ENCODE measurements at places on chromosomes 5 and 9.

GRCh38 chr5:9972059-9972458 lies 277.6 kb downstream of the ATPSCKMT start:
- no peak for DNase-seq

- no peak for DNase-seq
These were observed 22.9 kb upstream of the PPIC start for GRCh38 chr5:123059455-123059854.

DNA sequence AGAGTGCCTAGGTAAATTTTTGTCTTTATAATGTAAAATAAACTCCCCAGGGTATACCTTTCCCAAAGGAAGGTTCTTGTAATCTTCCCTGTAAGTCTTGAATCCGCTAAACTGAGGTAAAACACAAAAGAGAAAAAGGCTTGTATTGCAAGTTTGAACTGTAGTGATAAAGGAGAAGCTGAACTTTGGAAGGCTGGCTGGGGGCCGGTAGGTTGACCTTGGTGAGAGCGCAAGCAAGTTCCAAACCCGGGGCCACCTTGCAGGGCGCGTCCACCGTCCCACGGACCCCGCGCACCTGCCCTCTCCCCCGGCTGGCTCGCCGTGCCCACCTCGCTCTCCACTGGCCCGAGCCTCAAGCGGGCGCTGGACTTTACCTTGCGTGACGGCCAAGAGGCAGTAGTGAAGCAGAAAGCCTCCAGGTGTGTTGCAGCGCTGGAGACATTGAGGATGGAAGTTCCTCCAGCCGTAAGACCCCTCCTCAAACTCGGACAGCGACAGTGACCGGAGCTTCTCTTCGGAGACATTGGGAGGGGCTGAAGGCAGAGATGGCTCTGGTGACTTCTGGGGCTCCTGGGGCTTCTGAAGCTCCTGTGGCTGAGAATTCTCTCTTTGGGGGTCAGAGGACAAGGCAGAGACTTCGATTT lies 428 bp downstream of the SLCO4C1 start:
- DNase-seq, result no peak

- no peak for DNase-seq
These were observed 53.5 kb downstream of the FBXO38 start for GRCh38 chr5:148437249-148437648.

DNA sequence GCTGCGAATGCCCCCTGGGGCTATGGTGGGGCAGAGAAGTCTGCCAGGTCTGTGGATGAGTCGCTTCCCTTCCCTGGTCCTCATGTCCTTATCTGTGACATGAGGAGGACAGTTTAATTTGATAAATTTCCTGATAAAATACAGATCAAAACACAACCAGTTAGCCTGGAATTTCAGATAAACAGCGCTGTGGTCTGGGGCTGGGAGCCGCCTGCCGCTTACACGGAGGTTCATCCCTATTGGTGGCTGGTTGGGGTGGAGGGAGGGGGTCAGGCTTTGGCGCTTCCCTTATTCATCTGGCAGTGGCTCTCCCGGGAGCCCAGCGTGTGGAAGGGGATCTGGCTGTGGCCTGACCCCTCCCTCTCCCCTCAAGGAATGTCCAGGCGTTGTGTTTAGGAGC lies 17.9 kb downstream of the CRB2 start:
- no peak for DNase-seq

DNA sequence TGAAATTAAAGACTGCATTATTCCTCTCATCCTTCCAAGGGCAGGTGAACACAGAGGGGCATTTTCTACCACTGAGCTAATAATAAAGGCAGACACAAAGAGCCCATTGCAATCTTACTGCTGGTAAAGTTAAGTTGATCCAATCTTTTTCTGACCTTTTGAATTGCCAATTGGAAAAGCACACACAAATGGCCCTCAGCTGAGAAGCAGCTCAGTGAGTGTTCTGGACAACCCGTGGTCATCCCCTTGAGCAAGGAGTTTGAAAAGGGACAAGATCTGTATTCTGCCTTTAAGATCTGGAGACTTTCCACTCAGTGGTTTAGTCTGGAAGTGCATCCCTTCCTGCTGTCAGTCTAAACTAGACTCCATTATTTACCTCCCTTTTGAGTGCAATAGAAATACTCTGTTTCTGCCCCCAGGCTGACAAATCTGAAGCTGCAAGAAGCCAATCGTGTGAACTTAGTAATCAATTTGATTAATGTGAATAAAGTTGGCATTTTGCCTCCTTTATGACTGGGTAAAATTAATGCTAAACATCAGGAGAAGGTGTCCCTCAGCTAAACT lies 835.7 kb downstream of the MAT2B start:
- DNase-seq, result no peak

- DNase-seq, result no peak
These were observed 13.7 kb downstream of the MLLT3 start for GRCh38 chr9:20608582-20608981.

DNA sequence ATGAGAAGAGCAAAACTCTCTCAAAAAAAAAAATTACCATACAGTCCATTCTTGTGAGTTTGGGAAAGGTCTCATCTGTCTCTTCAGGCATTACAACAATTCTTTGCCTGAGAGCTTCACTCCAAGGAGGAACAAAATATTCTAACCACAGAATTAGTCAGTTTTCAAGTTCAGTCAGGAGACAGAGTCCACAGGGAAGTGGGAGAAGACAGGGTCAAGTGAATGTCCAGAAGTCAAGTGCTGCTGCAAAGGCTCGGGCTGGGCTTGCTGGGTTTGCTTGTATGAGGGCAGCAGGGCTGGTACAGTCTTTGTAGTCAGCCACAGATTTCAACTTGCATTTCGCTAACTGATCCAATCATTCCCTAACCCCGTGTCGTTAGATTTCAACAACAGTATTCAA lies 17.6 kb upstream of the HEXB start:
- DNase-seq, result no peak

- peak; percentile 73 for DNase-seq
These were observed at the start of gene TMEFF1 for GRCh38 chr9:100472788-100473275. TSS of gene TMEFF1 (plus strand) at chr9:100473149. CDS start at chr9:100473545, 396 bp downstream.

GRCh38 chr5:139065306-139065705 lies 132.9 kb downstream of the SIL1 start:
- no peak for DNase-seq

GRCh38 chr9:22107202-22108045 lies 98.3 kb upstream of the CDKN2B start:
- DNase-seq, result no peak

DNA sequence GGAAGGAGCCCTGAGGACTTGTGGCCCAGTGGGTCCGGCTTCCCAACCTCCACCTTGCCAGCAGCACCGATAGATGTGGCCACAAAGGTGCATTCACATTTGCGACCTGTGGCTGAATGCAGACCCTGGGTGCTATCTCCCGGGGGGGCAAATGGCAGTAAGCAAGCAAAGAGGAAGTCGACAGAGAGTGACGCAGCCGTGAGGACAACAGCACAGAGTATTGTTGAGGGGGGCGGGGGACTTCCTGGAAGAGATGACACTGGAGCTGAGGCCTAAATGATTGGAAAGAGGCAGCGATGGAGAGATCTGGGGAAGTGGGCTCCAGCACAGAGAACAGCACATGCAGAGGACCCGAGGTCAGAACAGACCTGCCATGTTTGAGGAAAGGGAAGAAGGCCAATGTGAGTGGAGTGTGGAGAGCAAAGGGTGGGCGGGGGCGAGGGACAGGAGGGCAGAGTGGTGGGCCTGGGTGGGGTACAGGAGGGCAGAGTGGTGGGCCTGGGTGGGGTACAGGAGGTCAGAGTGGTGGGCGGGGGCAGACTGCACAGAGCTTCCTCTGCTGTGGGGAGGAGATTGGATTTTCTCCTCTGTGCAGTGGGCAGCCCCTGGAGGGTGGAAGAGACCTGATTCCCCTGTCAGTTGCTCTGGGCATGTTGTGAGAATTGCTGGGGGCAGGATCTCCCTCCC lies 42.6 kb downstream of the ADAMTS2 start:
- peak; percentile 28 for DNase-seq

- DNase-seq, result peak; percentile 88
These were observed 586 bp upstream of the FCHO2 start for GRCh38 chr5:72955143-72955767.

DNA sequence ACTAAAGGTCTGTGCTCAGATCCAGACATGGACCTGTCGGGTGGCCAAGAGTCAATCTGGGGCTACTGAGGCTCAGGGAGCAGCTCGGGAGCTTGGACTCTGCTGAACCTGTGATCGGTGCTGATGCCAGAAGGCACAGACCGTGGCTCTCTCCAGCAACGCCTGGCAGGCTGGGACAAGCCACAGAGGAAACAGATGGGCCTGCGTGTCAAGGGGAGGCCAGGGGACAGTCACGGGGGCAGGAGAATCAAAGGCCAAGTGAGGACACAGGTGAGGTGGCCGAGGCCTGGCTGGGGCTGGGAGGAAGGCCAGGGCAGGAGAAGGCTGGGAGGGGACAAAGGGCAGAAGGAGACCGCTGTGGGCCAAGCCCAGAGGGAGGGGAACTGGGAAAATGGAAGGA lies 43.4 kb downstream of the EPB41L4B start:
- DNase-seq, result no peak

DNA sequence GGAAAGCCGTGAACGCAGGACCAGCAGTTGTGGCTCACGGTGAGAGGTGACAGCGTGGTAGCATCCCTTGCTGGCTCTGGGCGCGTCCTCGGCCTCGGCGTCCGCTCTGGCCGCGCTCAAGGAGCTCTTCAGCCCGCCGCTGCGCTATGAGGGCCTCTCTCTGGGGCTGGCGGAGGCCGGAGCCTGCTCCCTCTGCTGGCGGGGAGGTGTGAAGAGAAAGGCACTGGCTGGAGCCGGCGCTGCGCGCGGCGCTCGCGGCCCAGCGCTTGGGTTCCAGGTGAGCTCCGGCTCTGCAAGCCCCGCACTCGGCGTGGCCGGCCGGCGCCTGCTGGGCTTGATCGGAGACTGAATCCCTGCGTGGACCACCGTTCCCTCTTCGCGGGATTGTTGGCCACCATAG lies 705.6 kb downstream of the SEMA5A start:
- DNase-seq, result no peak

DNA sequence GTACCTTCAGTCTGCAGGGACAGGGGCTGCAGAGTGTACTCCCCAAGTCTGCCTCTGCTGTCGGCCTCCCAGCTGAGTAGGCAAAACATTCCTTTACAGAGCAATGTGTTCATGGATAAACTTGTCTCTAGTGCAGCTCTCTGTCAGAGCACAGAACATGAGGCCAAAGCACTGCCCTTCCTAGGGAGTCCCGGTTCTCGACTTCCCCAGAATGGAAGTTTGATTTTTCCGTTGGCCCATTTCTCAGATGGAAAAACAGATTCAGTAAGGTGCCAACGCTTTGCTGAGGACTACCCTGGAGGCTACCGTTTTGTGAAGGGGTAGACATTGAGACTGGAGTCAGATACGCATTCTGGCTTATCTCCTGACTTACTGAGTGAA lies 422 bp upstream of the TRIM32 start:
- DNase-seq, result peak; percentile 27

DNA sequence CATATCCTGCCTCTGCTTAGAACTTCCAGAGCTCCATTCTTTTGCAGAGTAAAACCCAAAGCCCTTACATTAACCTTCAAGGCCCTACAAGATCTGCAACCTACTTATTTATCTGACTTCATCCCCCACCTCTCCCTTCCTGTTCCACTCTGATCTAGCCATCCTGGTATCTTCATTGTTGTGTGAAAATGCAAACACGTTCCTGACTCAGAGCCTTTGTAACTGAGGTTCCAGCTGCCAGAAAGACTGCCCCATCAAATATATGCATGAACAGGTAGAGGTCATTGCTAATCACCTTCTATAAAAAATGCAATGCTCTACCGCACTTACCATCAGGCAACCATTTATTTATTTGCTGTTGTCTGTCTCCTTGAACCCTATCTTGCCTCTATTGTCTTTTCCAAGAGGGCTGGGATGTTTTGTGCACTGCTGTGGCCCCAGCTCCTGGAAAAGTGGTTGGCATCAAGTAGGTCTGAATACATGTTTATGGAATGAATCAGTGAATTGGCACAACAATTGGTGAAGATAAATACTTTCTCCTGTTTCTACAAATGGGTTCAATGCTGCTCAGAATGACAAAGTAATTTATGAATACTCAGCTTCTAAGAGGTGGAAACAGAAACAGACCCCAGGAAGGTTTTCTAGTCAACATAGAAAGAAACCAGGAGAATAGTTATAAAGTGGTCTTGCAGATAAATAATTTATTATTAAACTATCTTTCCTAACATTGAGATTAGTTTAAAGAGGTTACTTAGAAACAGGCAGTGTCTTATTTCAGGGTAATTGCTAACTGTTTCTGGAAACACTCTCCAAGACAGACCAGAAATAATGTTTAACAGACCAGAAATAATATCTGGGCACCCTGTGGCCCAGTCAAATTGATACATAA lies 230.6 kb upstream of the CD180 start:
- DNase-seq, result no peak

DNA sequence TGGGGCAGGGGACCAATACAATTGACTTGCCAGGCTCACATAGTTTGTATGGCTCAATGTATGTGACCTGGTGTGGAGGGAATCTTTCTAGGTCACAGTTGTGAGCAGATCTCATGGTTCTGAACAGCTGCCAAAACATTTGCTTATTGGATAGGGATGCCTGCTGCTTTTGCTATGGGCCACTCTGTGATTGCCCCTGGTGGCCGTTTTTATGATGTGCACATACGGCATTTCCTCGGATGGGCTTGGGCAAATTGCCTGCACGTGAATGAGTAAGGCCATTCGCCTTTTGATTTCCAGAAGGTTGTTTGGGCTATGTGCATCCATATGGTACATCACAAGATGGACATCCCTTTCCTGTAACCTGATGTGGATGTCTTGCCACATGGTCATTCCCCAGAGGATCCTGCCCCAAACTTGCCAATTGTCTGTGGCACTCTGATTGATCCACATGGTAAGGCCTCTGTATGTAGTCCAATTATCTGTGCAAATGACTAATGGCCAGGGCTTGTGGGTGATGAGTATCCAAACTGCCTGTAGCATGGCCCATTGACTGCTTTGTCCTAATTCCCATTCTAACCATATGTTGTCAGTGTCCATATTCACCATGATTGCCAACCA lies 10.7 kb upstream of the SLC22A4 start:
- peak; percentile 53 for DNase-seq

- DNase-seq, result peak; percentile 44
These were observed 82.9 kb downstream of the PTCD2 start for GRCh38 chr5:72402959-72403628.

DNA sequence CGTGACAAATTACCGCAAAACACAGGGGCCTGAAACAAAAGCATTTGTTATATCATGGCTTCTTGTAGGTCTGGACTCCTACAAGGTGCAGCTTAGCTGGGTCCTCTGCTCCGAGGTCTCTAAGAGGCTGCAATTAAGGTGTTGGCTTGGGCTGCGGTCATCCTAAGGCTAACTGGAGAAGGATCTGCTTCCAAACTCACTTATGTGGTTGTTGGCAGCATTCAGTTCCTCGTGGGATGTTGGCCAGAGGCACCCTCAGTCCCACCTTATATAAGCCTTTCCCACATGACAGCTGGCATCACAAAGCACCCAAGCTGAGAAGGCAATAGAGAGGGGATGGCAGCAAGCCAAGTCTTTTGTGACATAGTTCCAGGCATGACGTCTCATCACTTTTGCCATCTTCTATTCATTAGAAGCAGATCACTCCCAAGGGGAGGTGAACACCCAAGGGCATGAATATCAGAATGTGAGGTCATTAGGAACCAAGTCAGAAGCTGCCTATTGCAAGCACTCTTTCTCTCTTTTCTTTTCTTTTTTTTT lies 47.9 kb upstream of the ZBTB43 start:
- no peak for DNase-seq
